ENCODE measurements at places on chromosomes 1 and 21. TPM values are rescaled to one million over a fixed set of nuclear protein-coding genes. Genes with fewer than 3 reads are reported as not detected.

Gene SLAMF9
- not detected for total RNA-seq

Gene ZBTB8A
- 7.3 TPM for total RNA-seq

Gene SPRR1B
- not detected for total RNA-seq

Gene KIF17
- total RNA-seq, result 4.7 TPM
